ENCODE measurements at places on chromosomes 4 and X.

DNA sequence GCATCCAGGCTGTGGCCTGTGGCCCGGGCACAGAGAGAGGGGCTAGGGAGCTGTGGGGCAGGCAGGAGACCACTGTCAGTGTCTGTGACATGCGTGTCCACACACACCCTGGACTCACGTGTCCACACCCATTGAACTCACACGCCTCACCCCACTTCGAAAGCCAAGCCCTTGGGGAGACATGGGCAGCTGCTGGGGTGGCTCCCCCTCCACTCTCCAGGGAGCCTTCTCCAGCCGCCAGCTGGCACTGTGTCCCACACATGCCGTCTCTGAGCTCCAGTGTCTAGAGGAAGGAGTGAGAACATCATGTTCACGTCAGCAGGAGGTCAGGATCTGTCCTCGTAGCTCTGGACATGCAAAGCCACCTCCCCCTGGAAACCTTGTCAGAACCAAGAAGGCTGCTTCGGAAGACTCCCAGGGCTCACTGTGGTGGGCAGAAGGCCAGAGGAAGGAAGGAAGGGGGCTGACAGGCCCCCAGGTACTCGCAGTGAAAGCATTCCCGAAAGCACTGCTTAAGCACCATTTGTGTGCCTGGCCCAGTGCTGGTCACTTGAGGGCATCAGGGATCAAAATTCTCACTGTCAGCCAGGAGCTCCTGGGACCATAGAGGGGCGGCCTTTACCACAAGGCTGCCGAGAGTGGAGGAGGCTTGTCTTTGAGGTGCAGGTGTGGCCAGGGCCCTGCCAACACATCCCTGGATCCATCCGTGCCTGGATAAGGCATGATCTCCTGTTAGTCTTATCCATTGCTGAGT is 61.4 kb downstream of the HTRA3 start:
- DNase-seq: no peak

GRCh38 chr4:9919047-9919446 is 102.2 kb downstream of the SLC2A9 start:
- DNase-seq: no peak

- DNase-seq: no peak
Observed at GRCh38 chrX:153635788-153636668, 11.0 kb upstream of the DUSP9 start.

GRCh38 chr4:55397520-55398321 is 2.0 kb downstream of the TMEM165 start:
- no peak for DNase-seq

- no peak for DNase-seq
Observed at GRCh38 chrX:45264865-45265264, 64.2 kb upstream of the DIPK2B start.

- no peak for DNase-seq
Observed at GRCh38 chrX:261167-261918, 19.8 kb upstream of the PLCXD1 start.

DNA sequence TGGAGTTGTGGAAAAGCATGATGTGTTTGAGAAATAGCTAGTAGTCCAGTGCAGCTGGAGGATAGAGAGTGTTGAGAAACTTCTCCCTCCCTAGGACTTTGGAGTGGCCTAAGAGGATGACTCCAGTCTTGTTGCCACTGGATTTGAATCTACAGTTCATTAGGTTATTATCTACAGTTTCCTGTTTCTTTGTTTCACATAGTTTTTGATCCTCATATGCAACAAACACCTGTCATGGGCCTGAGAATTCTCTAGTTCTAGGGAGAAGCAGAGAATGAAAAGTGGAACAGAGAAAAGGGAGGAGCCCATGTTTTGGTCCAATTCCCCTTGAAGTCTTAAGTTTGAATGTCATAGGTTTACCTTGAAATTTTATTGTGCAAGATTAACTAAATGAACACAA is 73.6 kb upstream of the TBC1D9 start:
- no peak for DNase-seq

GRCh38 chr4:145736241-145736831 is 56.4 kb downstream of the C4orf51 start:
- DNase-seq: no peak

DNA sequence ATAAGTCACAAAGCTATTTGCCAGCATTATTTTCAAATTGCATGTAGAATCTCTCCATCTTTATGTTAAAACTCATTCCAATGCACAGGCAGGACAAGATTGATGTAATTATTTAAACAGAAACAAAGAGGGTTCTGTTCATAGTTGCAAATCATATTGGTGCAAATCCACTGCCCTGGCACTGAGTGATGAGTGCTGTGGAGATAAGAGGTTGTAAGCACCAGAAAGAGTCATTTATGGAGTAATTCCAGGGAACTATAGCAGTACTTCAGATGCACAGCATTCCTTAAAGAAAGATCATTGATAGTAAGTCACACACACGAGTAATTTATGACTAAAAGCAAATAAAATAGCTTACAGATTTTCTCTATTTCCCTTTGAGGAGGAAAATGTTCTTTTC is 337.7 kb upstream of the CTSO start:
- no peak for DNase-seq

DNA sequence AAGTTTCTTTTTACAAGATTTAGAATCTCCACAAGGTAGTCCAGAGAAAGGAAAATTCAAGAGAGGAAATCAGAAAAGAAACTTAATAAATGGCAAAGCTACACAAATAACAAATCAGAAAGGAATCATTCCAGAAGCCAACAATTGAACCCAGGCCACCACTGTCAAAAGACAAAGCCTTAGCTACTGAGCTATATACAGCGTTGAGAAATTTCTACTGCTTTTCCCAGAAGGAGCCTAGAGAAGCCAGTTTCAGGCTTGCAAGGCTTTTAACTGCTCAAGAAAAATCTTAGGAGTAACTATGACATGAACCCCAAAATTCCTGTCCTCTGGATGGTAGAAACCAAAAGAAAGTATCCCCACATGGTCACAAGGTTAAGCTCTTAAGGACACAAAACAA is 129.0 kb downstream of the DMD start:
- DNase-seq: no peak

GRCh38 chrX:20067709-20068561 is 48.8 kb downstream of the MAP7D2 start:
- DNase-seq: no peak

GRCh38 chr4:617644-618641 is 7.4 kb upstream of the PDE6B start:
- no peak for DNase-seq

DNA sequence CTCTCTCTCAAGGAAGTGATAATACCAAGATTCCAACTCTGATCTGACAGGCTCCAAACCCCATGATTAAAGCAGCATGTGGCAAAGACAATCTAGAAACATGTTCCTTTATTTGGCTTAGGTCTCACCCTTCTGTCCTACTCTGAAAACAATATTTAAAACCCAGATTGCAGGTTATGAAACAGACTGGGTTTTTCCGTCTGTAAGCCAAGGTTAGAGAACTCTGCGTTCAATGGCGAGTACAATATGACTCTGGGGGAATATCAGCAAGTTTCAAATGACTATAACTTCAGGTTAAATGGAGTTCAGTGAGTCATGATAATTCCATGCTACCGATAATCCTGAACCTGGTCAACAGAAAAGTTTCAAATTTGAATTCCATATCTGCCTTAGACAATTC is 50.8 kb downstream of the ANAPC10 start:
- no peak for DNase-seq

- DNase-seq: no peak
Observed at GRCh38 chr4:183396227-183396637, 48.2 kb upstream of the CDKN2AIP start.

GRCh38 chr4:677431-678293 is 3.3 kb downstream of the MYL5 start:
- no peak for DNase-seq

GRCh38 chr4:119314356-119314755 is 7.6 kb downstream of the FABP2 start:
- peak; percentile 9 for DNase-seq

DNA sequence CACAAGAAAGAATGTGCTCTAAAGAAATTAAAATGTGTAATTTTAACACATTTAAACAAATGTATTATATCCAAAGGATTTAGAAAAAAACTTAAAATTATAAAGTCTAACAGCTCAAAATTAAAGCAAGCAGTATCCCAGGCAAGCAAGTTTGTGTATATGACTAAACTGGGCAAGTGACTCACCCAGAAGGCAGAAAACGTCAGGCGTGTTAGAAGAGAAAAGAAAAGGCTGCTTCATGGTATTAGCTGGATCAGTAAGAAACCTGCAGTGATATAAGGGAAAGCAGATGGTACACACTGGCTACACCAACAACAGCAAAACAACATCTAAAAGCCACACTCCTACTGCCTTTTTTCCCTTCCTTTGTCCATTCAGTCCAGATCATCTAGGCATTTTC is 250.6 kb upstream of the NDST3 start:
- no peak for DNase-seq

DNA sequence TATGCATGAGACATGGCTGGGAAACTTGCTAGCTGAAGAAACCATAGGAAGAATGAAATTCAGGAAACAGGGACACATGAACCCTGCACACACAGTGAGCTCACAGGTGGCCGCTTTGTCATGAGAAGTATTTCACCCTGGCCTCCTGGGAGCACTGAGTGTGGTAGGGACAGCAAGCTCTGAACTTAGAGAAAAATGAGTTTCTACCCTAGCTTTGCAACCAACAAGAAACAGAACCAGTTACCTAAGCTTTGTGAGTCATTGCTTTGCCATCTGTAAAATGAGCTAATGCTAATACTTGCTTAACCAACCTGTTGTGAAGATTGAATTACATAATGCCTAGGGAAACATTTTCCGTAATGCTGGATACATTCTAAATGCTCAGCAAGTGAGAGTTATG is 206.6 kb upstream of the HS3ST1 start:
- no peak for DNase-seq

- DNase-seq: no peak
Observed at GRCh38 chr4:26731351-26732035, 129.1 kb upstream of the STIM2 start.

DNA sequence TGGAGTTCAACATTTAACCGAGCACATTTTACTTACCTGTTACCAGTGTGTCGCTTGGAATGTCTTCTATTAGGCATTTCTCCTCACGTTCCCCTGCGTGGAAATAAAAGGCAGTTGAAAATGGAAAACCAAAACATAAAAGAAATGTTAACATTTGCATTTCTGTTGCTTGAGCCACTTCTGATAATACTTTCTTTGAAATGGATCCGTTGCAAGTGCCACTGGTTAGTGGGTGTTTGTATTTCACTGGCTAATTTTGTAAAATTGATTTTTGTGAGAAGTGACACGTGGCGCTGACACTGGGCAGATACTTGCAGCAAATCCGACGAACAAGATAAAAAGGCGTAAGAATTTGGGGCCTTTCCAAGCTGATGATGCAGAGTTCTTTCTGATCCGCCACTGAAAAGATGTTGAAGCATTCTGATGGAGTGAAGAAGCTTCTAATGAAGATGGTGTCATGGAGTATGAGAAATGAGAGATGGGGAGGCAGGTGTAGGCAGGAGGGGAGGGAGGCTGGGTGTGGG is 18.8 kb downstream of the SPON2 start:
- no peak for DNase-seq

DNA sequence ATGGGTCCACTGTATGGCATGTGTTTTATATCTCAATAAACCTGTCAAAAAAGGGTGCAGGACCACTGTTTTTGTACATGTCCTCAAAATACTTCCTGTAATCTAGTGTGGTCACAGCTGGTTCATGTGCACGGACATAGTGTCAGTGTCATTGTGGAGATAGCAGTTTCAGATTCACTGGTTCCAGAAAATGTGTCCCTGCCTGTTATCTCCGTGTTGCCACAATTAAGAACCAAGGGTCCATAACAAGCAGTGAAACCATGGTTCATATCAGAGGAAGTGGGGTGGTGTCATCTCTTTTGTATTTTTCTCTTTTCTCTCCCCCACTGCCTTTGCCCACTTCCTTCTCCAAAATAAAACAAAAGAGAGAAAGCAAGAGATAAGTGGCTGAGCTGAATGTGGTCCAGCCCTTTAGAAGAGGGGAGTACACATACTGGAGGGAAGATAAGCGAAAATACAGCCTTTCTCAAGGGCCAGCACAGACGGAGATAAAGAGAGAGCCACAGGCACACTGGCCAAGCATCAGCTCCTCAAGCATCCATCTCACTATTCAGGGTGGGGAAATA is 51.2 kb downstream of the TBL1X start:
- no peak for DNase-seq

GRCh38 chr4:86563416-86563815 is 30.7 kb upstream of the PTPN13 start:
- DNase-seq: no peak

DNA sequence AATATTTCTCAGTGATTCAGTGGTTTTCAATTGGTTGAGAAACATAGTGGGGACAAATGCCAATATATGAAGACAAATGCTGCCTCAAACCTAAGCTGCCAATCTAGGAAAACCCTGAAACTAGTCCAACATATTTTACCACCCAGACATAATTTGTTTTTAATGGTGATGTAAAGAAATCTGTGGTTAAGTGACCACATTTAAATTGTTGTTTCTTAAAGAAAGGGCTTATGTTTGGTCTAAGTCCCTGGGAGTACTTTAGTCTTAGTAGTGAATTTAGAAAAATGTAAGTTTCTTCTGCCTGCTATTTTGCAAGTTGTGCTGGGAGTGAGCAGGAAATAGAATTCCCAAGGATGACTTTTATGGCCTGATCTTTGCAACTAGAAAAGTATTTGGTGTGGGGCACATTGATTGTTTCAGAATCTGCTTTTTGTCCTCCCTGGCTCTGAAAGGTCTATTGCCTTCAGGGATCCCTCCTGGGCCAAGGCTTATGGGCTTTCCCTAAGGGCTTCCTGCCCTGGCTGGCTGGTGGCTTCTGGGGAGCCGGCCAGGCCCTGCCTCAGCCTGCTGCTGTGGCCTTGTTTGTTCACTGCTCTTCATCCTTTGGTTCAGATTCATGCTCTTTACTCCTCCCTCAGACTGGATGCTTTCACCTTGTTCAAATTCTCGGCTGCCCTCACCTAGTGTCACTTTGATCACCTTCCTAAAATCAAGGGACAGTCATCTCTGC is 169.8 kb upstream of the JADE1 start:
- DNase-seq: no peak
